ENCODE measurements at places on chromosomes 5 and 9.

- no peak for DNase-seq
Measured at GRCh38 chr5:118578093-118578492, 410.3 kb downstream of the DTWD2 start.

- no peak for DNase-seq
Measured at GRCh38 chr9:87850391-87850790, 32.3 kb upstream of the SPATA31E1 start.

DNA sequence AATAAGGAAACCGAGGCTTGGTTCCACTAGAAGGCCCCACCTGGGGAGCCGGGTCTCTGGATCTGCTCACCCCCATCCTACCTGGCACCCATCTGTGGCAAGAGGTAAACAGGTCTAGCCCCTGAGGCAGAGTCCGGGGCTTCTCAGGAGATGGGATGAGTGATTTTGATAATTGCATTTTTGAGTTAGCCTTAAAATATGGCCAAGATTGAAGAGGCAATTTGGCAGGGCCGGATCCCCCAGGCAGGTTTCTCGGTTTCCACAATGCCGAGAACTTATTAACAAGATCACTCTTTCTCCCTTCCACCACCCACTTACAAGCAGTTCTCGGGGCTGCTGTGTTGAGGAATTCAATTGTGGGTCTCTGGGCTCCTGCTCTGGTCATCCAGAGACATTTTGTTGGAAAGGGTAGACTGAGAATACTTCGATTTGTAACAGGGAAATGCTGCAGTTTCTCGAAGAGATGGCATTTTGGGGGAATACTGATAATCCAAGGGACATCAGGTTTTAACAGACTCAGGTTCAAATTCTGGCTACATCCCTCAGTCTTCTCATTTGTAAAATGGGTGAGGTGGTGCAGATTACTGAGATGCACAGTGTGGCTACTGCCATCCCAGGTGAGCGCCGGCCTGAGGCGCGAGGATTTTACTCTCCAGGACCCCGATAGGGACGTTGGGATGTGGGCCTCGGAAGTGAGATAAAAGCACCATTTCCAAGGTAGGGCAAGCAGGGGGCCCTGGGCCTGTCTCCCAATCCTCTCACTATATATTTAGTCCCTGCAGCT lies 194.2 kb downstream of the CDK5RAP2 start:
- no peak for DNase-seq

- no peak for DNase-seq
Measured at GRCh38 chr5:96733771-96734500, 71.8 kb downstream of the CAST start.

GRCh38 chr9:97038611-97039513 lies at the start of gene CTSV:
Gene CTSV, minus strand, starts transcription at chr9:97039142. Its CDS starts 1,099 bp downstream, at chr9:97038043.
- DNase-seq: peak; percentile 51

DNA sequence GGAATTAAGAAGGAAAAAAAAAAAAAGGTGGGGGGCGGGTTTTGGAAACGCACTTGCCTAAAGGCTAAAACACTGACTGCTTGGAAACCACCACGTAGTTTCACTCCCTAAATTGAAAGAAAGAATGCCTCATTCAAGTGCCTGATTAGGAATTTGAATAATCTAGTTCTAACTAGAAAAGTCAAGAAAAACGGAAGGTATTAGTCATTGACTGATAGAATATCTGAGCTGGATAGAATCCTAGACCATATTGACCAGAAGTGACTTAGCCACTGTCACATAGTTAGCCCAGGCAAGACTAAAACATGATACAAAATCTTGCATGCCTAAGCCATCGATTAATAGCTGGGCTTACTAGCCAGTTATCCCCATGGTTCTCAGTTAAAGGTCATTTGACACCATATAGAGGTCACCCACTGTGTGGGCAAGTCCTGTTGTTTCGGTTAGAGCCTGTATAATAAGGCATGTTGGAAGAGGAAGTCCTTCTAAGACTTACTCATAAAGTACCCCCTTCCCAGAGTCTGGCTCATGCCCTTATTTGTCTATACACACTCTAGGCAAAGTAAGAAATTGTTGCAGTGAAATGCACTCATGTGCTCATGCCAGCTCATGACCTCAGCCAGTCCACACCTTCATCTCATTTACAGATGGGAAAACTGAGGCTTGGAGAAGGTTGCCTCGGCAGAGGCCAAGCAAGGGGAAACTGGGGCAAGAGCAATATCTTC lies 40.2 kb downstream of the SH3RF2 start:
- DNase-seq: no peak

- no peak for DNase-seq
Measured at GRCh38 chr5:74127381-74128320, 501.7 kb downstream of the ARHGEF28 start.

DNA sequence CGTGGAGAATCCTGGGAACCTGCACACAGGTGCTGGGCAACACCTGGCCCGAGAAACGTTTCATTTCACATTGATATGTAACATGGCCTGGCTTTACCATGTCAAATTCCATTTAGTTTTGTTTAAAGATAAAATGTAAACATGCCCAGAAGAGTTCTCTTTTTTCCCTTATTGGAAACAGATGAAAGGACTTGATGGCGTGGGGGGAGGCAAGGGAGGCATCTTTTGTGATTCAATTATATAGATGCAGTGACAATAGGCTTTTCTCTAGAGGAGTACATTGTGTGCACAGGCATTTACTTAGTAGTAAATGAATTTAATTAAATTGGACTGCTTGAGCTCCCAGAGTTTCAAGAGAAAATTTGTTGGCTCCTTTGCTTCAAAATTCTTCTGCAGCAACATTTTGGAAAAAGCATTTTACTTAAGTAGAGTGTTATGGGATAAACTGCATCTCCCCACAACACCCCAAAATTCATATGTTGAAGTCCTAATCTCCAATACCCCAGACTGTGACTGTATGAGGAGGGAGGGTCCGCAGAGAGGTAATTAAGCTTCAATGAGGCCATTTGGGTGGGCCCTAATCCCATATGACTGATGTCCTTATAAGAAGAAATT lies 254.3 kb upstream of the NFIL3 start:
- no peak for DNase-seq
